ENCODE measurements at places on chromosomes 3 and 15. TPM values are rescaled to one million over a fixed set of nuclear protein-coding genes. Genes with fewer than 3 reads are reported as not detected.

DNA sequence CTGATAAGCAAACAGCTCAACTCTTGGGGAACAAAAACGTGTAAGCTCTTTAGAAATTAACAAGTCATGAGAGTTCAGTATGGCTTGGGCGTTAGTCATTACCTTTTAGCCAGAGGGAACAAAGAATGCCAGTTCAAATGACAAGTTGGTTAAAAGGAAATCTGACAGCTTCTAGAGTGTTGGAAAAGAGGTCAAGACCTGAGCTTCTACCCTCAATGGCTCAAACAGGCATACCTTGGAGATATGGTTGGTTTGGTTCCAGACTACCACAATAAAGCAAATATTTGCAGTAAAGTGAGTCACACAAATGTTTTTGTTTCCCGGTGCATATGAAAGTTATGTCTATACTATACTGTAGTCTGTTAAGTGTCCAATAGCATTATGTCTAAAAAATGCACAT, 136.1 kb downstream of the CACNA1D start:
- no peak for DNase-seq

- no peak for DNase-seq
These were observed 65.9 kb upstream of the TNIK start for GRCh38 chr3:171526146-171526545.

DNA sequence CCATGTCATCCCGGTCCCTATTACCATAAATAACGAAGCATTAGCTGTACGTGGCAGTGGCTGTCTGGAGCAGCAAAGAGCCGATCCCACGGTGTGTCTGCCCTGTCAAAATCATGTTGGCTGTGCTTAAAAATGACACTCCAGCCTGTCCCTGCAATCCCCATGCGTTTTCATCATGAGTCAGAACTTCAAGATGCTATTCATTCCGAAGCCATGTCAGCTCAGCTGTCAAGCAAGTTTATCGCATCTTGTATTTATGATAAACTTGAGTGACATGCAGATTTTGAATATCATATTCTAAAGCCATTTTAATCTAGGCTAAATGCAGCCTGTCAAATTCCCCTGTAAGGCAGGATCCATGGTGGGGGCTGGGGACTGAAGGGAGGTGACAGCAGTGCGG, 152.4 kb downstream of the TJP1 start:
- DNase-seq, result no peak

DNA sequence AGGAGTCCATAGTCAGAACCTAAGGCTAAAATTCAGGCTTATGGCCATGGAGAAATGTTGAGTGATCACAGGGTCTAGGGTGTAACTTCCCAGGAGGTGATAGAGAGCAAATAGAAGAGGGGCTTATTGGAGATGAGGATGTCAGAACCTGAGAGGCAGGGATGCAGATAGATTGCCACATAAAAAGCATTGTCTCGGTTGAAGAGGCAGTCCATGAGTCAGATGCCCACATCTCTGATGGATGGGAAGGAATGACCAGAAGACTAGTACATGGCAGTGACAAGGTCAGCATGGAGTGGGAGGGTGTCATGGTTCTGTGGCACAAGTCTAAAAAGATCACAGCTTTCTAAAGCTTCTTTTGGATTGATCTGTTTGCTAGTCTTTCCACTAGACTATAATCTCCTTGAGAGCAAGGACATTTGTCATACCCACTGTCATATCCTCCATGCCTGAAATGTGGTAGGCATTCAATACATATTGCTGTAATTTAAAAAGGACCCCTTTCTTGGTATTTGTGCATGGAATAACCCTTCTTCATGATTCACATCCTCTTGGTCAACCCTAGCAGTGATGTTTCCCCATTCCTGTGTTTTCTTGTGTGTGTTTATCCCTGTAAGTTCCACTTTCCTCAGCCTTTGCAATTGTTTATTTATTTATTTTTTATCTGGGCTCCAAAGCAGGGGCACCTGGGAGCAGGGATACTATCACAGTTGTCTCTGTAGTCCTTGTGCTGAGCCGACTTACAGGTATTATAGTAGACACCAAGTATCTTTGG, 613.4 kb upstream of the CFAP20DC start:
- DNase-seq, result no peak

DNA sequence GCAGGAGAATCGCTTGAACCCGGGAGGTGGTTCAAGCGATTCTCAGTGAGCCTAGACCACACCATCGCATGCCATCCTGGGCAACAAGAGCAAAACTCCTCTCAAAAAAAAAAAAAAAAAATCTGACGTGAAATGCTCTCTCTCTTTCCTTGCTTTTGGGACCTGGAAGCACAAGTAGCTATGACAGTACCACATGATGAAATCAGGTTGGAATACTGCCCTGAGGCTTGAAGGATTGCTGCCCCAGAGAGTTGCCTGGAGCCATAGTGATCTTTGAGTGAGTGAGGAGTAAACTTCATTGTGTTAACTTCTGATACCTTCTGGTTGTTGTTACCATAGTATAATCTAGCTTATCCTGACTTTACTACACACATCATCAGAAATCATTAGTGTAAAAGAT, 23.3 kb downstream of the AKAP13 start:
- DNase-seq, result no peak

DNA sequence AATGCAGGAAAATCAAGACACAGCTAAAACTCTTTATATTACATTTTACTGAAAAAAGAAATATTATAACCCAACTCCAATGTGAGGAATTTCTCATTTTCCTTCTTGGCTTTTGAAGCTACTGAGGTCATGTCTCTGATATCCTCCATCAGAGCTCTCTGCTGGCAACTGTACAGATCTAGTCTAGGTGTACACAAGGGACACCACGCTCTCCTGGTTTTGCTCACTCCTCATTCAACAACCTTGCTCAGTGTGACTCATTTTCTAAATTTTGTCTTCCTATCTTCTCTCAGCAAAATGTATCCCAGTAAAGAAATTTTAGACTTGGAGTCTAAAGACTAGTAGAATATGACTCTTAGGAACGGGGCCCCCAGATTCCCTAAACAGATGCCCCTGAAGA, 144.3 kb downstream of the KCNMB2 start:
- DNase-seq, result no peak

GRCh38 chr3:41431386-41431785, 232.1 kb downstream of the CTNNB1 start:
- no peak for DNase-seq

DNA sequence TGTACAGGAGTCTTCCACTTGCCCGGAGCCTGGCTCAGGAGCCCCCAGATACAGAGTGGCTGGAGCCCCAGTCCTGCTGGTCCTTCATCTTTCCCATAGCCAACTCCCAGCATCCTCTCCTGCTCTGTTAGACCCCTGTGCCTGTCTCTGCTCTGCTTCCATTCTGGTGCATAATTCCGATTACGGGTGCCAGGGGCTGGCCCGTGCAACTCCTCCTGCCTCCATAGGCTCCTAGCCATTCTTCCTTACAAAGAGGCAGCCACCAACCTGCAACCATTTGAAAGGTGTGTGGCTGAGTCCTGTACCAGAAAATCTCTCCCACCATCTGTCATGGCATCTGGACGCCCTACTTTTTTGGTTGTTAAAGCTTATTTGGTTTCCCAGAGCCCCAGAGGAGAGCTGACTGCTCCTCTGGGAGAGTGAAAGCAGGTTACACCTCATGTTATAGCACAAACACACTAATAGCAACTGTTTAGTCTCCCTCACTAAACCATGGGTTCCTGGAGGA, 5.2 kb upstream of the RAD18 start:
- no peak for DNase-seq

The CCDC174 gene
- 26.9 TPM for total RNA-seq

The SIDT1 gene
- total RNA-seq, result 62.5 TPM

The SLC25A38 gene
- 55.4 TPM for total RNA-seq

The GRAMD2A gene
- total RNA-seq, result not detected

The CYFIP1 gene
- total RNA-seq, result 17.7 TPM
